ENCODE measurements at places on chromosomes 6 and 20. TPM values are rescaled to one million over a fixed set of nuclear protein-coding genes. Genes with fewer than 3 reads are reported as not detected.

C6orf132 gene
- total RNA-seq, result 15.3 TPM

BRD2 gene
- 140 TPM for total RNA-seq

TSBP1 gene
- total RNA-seq, result not detected

CLDN20 gene
- total RNA-seq, result not detected

CD93 gene
- 0.07 TPM for total RNA-seq

SIGLEC1 gene
- not detected for total RNA-seq

TSHZ2 gene
- 0.06 TPM for total RNA-seq

ANKRD66 gene
- total RNA-seq, result not detected

RBM24 gene
- total RNA-seq, result 5.4 TPM

EFCAB8 gene
- not detected for total RNA-seq

LPIN3 gene
- total RNA-seq, result 17.8 TPM

TCFL5 gene
- 5.7 TPM for total RNA-seq

HAO1 gene
- not detected for total RNA-seq

COL21A1 gene
- not detected for total RNA-seq

PAK5 gene
- total RNA-seq, result not detected

SLC22A16 gene
- 0.14 TPM for total RNA-seq

Measured in epithelial cell of proximal tubule (primary cell).